ENCODE measurements at places on chromosomes 7 and 10.

- peak; percentile 59 for DNase-seq
Measured at GRCh38 chr10:90652519-90652918, 205.3 kb downstream of the HTR7 start.

DNA sequence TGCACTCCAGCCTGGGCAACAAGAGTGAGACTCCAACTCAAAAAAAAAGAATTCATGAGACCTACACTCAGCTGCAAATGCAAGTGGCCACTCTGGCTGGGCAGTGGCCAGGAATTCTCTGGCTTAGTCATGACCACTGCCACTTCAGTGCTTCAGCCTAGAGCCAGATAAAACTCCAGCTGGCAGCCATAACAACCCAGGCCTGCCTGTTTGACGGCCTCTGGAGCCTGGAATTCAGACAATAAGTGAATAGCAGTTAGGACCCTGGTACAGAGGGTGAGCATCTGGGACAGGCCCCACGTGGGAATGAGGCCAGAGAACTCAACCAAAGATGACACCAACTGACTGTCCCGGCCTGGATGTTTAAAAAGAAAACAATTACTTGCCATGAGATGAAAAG is 18.9 kb downstream of the RCC1L start:
- peak; percentile 83 for DNase-seq

GRCh38 chr10:64196638-64197315 is 675.6 kb downstream of the REEP3 start:
- no peak for DNase-seq

GRCh38 chr10:108421266-108421665 is 1256.8 kb upstream of the SORCS1 start:
- DNase-seq: no peak

DNA sequence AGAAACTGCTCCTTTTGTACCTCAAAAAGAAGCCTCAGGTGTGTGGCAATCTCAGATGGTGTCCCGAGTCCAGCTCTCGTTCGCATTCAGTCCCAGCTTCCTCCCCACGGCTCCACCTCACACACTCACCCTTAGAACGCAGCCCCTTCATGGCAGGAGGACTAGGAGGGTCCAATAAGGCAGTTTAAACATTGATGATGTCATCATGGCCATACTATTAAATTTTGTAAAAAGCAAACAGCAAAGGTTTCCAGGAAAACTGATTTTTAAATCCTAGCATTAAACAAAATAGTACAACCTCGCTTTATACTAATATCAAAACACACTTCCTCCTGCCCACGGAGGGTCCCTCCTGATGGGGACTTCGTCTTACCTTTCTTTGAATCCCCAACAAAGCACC is 133.0 kb downstream of the ADAM12 start:
- no peak for DNase-seq

DNA sequence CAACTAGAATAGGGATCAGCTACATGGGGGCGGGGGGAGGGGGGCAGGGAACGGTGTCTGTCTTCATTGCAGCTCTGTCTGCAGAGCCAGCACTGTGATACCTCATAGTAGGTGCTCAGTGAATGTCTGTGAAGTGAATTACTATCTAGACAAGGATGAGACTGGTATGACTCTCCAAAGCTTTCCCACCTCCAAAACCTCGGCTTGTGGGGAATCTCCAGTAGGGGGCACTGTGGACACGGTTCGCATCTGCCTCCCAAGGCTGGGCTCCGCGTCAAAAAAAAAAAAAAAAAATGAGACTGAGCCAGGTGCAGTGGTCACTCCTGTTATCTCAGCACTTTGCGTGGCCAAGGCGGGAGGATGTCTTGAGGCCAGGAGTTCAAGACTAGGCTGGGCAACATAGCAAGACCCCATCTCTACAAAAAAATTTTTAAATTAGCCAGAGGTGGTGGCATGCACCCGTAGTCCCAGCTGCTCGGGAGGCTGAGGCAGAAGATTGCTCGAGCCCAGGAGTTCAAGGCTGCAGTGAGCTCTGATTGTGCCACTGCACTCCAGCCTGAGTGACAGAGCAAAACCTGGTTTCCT is 9.6 kb downstream of the TRIM56 start:
- DNase-seq: peak; percentile 77

DNA sequence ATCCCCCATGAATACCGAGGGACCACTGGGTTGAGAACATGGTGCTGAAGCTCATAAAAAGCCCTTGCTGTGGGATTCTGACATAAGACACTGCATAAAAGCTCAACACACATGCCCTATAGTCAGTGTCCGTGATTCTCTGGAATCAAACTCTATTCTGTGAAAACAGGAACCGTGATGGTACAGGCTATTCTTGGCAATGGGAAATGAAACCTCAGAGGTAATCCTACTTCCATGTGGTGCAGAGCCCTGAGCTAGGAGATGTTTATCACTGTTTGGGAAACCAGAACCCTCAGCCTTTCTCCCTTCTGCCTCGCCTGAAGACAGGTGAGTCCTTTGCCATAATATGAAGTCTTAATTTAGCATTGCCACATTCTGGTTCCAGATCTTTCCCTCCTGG is 80.8 kb upstream of the PRSS1 start:
- no peak for DNase-seq

DNA sequence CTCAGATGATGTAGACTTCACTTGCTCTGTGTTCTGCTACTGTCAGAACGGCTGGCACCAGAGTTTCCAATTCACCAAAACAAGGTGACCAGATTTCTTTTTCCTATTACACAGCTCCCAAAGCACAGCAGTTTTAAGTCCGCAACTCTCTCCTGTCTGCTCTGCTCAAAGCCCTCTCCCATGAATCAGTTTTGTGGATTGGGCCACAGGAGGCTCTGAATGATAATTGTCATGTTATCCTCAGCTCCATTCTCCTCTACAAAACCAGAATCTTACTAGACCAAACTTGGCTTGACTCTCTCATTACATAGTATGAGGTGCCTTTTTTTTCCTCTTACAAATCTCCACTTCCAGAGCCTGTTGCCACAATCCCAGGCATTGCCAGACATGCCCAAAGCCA is 223.5 kb downstream of the SNX13 start:
- DNase-seq: no peak

GRCh38 chr7:101226721-101227120 is 8.8 kb downstream of the ZNHIT1 start:
- DNase-seq: no peak

DNA sequence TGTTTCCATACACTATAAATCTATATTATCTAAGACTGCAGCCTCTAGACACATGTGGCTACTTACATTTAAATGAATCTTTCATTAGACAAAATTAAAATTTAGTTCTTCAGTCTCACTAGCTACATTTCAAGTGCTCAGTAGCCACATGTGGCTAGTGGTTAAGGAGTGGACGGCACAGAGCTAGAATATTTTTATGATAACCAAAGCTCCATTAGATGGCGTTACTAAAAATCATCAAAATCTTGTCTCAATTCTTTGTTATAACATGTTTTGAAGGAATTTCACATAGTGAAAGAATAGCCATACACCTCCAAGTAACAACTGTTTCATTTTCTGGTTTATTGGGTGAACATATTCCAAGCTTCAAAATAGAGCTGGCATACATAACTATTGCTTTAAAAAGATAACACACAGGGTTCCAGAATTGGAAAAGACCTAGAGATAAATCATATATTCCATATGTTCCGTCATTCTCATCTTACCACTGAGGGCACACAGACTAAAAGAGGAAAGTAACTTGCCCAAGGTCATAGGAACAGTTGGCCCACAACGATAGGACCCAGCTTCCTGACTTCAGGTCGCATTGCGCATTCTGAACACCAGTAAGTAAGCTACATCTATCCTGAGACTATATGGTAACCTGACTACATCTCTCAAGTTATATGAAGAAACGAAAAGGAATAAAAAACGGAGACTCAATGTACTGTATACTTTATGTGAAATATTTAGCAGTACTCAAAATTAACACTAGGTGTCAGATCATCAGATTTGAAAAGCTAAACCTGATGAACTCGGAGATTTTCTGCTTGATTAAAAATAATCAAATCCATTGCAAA is 66.6 kb downstream of the CAV1 start:
- DNase-seq: no peak

DNA sequence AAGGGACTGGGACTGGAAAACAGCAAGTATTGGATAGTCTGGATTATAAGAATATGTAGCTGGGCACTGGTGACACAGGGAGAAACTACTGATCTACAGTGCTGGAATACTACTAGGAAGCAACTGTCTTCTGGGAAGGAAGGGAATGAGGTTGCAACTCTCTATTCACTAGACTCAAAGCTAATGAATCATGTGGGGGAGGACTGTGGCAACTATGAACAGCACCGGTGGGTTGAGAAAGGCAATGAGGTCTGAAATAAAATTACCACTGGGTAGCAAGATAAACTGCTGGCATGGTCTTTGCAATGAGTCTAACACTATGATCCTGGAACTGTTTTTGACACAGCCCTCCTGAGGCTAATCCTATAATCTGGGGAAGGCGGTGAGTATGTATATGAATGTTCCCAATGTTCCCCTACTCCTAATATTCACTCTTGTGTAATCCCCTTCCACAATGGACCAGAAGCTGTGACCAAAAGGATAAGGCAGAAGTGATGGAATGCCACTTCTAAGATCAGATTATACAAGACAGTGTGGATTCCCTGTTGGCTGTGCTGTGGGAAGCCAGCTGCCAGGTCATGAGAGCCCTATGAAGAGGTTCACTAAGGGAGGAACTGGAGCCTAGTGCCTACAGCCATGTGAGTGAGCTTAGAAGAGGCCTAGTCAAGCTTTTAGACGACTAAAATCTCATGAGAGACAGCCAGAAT is 101.3 kb upstream of the DNAJB12 start:
- peak; percentile 47 for DNase-seq

GRCh38 chr7:151600331-151600730 is 80.6 kb upstream of the RHEB start:
- DNase-seq: no peak

GRCh38 chr7:155638366-155638765 is 6.1 kb upstream of the RBM33 start:
- DNase-seq: no peak

DNA sequence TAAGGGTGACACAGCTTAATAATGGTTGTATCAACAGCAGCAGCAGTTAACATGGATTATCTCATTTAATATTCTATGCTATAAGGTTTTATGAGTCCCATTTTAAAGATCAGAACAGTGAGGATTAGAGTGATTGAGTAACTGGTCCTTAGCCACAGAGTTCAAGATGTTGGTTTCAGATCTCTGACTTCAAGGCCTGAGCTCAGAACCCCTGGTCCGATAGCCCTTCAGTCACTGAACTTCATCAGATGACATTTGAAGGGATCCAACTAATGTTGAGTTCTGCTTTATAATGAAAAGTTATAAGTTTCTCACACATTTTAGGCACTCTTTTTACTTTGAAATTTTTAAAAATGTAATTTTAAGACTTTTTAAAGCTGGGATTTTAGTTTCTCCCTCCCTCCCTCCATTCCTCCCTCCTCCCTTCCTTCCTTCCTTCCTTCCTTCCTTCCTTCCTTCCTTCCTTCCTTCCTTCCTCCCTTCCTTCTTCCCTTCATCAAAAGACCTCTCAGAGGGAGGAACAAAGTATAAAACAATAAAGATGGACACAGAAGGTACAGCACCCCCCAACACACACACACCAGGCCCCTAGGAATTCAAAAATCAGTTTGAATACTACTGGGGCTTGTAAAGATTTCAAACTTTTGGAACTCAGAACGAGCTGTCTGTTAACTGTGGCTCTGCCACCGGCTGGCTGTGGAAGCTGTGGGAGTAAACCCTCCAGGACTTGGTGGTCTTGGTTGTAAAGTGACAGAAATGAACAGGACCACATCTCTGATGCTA is 206.9 kb upstream of the AGK start:
- DNase-seq: no peak

DNA sequence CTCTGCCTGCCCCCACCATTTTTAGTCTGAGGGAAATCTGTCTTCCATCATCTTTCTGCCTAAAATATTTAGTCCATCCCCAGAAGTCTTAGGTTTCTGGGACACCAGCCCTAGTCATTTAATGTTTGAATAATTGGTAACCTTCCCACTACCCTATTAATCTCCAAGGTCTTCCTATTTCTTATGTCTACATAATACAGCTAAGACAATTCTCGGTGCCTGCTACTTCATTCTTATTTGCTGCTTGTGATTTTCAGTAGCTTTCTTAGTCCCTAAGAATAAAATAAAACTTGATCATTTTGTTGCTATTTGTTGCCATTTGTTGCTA is 11.1 kb downstream of the RALA start:
- no peak for DNase-seq

DNA sequence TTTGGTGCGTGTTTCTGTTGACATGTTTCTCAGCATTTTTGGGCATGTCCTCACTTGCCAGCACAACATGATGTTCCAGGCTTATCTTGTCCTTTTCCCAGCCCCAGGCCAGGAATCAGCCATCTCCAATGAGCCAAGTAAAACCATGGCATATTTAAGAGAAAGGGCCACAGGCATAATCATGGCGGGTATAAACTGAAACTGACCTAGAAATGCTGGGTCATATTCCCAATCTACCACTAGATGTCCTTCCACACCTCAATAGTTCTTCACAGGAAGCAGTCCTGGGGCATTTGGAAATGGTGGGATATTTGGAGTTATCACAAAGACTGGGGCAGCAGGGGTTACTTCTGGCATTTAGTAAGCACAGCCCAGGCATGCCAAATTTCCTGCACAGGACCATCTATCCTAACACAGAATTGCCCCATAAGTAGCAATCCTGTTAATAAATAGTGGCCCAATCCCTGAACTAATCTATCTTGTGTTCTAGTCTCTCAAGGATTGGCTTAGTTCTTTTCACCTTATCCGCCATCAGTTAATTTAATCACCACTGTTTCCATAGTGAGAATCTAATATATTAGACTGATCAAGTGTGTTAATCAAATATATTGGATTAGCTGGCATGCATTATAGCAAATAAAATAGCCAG is 101.6 kb downstream of the NPSR1 start:
- peak; percentile 64 for DNase-seq

GRCh38 chr10:49532461-49532860 is 6.5 kb downstream of the ERCC6 start:
- DNase-seq: no peak

DNA sequence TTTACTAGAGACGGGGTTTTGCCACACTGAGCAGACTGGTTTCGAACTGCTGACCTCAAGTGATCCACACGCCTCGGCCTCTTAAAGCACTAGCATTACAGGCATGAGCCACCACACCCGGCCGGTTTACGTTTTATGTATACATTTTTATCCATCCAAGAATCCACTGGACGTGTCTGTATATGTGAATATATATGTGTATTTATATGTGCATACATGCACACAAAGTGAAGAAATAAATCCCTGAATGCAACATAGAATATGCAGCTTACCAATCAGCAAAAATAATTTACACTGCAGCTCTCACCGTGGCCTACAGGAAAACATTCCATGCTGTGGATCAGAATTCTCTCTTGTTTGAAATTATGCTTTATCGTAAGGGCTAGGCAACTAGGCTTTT is 23.3 kb downstream of the DCLRE1C start:
- DNase-seq: no peak
